Mesenchymal stem cell (in vitro differentiated cells and primary cell): ENCODE measurements at places on chromosomes 6 and 20.
A peak's percentile ranks its signal among the peaks of the same experiment; 100 is the strongest.

- peak; percentile 41 for DNase-seq
Measured at GRCh38 chr6:35427851-35428321, 24.3 kb upstream of the FANCE start.

GRCh38 chr6:53373638-53374037 is 24.9 kb upstream of the ELOVL5 start:
- DNase-seq = no peak

GRCh38 chr6:1764397-1764987 is 154.8 kb downstream of the FOXC1 start:
- no peak for DNase-seq

GRCh38 chr6:90294008-90294511 is 2.6 kb downstream of the BACH2 start:
- DNase-seq = no peak

GRCh38 chr6:27314046-27314445 is 2.0 kb upstream of the POM121L2 start:
- no peak for DNase-seq

GRCh38 chr6:4192173-4192572 is 56.8 kb upstream of the ECI2 start:
- no peak for DNase-seq

DNA sequence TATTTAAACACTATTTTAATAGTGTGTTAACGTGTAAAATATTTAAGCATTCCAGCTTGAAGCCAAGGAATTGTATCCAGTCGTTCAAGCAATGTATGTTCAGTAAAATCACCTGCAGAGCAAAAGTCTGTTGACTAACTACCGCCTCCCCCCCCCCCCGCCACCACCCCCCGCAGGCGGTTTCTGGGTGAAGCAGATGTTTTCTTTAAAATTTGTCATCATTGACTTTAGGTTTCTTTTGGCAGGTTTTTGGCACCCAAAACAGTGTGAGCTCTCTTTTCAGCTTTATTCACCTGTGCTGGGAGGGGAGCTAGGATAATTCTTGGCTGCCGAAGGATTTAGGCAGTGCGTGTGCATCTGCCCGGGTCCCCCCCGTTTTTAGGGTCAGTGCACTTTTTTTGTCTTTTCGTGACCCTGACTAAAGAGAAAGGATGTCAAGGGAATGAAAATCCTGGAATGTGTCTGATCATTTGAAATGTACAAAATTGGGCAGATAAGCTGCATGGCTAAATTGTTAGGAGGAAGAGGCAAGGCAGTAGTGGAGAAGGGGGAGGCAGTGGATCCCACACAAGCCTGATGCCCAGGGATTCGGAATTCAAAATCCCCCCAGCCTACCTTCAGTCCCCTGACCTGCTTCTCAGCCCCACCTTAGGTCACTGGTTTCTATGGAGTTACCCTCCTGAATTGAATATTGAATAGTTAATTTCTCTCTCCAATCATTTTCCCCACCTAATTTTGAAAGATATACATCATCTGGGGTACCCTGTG is 1.1 kb downstream of the EDN1 start:
- DNase-seq = no peak

GRCh38 chr20:1802385-1803060 is 92.7 kb upstream of the SIRPA start:
- DNase-seq = peak; percentile 73

- no peak for DNase-seq
Measured at GRCh38 chr6:133555685-133556084, 314.5 kb downstream of the EYA4 start.

- no peak for DNase-seq
Measured at GRCh38 chr6:40774932-40775331, 187.8 kb upstream of the LRFN2 start.

DNA sequence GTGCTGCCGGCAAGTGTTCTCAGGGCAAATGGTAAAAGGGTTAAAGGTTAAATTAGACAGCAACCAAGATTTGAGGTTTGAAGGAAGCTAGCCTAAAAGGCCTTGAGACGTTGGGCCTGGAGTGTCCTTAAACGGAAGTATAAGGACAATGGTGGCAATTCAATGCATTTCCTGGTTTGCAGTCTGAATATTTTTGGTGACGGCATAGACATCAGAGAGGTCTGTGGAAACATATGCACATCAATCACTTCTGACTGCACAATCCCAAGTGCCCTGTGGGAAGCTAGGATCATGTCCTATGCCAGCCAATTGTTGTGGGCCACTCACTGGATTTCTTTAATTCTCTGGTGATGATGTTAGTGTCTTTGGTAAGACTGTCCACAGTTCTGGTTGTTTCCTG is 25.7 kb upstream of the TUBB2A start:
- DNase-seq = no peak

DNA sequence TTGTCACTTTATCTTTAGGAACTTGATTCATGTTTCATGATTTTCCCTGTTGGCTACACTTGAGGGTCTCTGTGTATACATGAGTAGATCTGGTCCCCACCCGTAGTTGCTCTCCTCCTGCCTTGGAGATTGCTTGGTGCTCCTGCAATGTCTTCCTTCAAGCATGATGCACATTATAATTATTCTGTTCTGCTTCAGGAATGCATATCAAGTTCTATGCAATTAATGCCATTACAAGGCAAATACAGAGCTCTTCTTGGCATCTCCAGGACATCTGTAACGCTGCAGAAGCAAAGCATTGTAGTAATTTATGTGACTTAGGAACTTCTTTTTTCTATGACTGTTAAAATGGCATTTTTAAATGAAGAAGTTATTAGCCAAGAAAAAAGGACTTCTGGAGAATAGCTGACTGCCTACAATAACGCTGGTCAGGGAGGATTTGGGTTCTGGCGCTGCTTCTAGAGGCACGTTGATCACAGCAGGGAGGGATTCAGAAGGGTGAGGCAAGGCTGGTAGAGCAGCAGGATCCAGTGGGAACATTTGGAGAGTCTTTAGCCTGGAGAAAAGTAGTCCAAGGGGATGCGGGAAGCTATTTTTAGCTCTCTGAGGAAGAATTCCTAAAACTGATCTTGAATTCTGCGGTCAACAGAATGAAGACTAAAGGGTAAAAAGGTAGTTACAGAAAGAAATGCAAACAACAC is 203.6 kb downstream of the PLCB1 start:
- no peak for DNase-seq

DNA sequence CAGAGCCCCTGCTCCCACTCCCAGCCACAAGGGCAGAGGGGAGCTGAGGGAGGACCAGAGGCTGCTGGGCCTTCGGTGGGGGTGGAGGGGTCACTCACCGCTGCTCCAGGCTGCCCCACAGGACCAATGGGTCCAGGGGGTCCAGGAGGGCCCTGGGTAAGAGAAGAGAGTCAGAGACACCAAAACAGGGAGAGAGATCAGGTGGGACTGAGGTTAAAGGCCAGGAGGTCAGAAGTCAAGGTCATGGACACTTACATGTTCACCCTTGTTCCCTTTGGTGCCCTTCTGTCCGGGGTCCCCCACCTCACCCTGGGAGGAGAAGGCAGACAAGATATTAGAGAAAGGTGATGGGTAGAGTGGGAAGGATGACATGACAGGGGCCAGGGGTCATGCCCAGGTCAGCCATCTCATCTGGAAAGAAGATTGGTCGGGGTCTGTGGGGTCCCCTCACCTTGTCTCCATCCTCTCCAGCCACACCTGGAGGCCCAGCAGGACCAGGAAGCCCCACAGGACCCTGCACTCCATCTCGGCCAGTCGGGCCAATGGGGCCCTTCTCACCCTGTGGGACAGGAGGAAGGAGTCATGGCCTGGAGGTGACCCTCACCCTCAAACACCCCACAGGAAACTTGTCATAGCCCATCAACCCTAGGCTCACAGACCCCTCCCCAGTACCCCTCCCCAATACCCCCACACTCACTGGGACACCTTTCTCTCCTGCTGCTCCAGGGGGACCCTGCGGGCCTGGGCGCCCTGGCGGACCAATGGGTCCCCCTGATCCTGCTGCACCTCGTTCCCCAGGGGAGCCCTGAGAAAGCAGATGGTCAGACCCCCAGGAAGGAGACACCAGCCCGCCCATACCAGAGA is 21.0 kb downstream of the COL11A2 start:
- no peak for DNase-seq

- DNase-seq = peak; percentile 26
Measured at GRCh38 chr6:90169374-90169773, 127.3 kb downstream of the BACH2 start.

- DNase-seq = no peak
Measured at GRCh38 chr6:132063204-132063603, 112.0 kb upstream of the CCN2 start.

DNA sequence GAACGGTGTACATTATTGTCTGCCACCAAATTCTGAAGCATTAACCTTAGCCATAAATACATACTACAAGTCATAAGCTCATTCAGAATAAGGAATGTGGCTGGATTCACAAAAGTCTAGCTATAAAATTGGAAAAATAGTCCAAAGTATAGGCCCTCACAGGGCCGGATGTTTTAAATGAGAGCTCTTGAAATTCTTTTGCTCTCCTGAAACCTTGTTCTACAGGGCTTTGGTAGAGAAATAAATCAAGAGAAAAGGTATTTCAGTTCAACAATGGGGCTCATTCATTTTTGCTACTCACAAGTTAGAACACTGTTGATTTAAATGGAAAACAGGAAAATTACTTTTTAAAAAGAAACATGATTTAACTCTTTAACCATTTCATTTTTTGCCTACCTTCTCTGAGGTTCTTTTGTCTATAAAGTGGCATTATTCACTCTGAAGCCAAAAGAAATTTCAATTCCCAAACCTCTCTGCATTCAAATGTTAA is 58.0 kb downstream of the PREP start:
- no peak for DNase-seq

GRCh38 chr6:36743538-36744303 is 46.1 kb downstream of the RAB44 start:
- no peak for DNase-seq

DNA sequence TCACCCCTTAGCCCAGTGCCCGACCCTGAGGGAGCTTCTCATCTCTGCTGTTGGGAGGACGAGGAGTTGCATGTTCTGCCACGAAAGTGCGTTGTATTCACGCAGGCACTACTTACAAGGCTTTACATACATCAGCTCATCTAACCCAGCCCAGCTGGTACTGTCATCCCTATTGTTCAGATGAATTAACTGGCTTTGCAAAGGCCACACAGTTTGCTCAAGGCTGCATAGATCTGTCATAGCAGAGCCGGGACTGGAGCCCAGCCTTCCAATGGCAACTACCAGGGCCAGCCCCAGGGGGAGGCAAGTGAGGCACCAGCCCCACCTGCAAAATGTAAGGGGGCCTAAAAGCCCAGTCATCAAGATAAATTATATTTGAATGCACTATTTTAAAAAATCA is 257.6 kb downstream of the NFATC2 start:
- no peak for DNase-seq

DNA sequence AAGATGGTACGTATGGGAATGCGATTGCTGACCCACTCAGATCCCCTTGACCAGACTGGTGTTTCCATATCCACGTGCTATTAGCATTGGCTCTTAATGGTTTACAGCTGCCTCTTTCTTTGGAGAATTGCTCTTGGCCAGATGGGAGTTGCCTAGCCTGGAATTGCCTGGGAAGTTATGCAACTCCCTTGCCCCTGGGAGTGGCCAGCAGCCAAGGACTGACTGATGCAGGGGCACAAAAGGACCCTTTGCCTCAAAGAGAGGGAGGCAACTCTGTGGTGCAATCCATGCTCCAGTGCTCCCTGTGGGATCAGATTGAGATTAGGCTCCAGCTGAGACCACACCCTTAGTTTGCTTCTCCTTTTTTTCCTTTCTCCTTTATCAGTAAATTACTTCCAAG is 203.5 kb upstream of the JAG1 start:
- DNase-seq = no peak

- no peak for DNase-seq
Measured at GRCh38 chr6:20876561-20876960, 342.3 kb downstream of the CDKAL1 start.

DNA sequence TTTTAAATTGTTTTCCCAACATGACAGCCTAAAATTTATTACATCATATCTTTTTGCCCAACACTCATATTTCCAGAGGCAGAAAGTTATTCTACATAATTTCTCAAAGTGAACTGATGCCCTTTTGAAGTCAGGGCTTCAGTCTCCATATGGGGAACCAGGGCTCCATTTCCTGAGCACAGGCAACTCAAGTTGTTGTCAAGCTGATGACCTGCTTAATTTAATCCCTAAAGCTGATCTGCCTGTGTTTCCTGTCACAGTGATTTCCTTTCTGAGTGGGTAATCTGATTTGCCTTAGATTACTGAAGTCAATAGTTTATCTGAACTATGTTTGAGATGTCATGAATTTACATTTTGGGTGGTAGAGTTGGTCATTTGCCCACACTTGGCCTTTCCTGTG is 932.1 kb upstream of the MANEA start:
- no peak for DNase-seq
